ENCODE measurements at places on chromosomes 2 and 18.

DNA sequence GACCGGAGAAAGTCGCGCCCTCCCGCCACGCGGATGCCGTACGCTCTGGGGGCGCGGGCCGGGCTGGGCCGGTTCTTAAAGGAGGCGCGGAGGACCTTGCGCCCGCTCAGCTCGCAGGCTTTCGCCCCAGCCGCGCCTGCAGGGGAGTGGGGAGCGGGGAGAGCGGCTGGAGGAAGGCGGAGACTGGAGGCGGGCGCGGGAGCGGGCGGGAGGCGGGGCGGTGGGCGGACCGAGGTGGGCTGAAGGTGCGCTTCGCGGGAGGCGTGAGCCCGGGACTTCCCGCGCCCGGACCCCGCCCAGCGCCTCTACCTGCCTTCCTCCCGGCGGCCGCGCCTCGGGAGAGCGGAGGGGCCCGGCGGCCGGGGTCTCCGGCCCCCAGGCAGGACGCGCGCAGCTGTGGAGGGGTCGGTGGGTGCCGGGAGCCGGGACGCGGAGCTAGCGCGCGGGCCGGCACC, at the start of gene ADRA2B:
Gene ADRA2B, minus strand, starts transcription at position 148 of the 455 bp plus-strand sequence. CDS start 422 bp downstream, outside the sequence.
- peak; percentile 59 for DNase-seq

- no peak for DNase-seq
Measured at GRCh38 chr2:129880309-129880708, 99.2 kb upstream of the RAB6C start.

- DNase-seq = peak; percentile 54
Measured at GRCh38 chr2:9770308-9771100, 72.8 kb upstream of the TAF1B start.

- DNase-seq = no peak
Measured at GRCh38 chr18:59468821-59469220, 109.8 kb upstream of the LMAN1 start.

DNA sequence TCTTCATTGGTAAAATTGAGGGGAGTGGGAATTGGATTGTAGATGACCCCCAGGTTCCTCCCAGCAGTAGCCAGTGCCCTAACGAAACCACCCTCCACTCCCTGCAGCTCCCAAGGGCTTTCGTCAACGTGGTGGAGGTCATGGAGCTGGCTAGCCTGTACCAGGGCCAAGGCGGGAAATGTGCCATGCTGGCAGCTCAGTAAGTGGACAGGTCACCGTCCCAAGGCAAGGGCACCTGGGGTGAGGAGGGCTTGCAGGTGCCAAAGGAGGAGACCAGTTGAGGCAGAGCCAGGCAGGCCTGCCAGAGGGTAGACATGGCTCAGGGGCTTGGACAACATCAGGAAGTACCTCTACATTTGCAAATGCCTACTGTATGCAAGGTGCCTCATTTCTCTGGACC, 122.6 kb upstream of the PPP1CB start:
- DNase-seq = no peak

DNA sequence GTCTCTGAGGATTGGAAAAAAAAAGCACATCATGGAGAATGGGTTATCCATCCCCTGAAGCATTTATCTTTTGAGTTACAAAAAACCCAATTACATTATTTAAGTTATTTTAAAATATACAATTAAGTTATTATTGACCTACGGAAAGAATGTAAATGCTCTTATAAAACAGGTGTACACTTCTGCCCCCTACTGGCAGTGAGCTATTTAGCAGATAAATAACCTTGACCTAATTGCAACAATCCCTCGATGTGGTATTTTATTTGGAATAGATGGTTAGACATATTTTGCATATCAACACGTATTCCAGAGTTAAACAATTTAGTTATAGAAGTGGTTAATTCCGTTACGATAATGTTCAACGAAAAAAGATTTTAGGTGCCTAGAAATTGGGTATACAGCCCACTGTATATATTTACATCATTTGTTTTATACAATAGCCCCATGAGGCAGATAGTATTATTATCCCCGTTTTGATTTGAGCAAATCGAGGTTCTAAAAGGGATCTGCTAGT, 9.1 kb upstream of the DAW1 start:
- DNase-seq = peak; percentile 39

- no peak for DNase-seq
Measured at GRCh38 chr2:127740665-127741288, 39.5 kb downstream of the SFT2D3 start.

DNA sequence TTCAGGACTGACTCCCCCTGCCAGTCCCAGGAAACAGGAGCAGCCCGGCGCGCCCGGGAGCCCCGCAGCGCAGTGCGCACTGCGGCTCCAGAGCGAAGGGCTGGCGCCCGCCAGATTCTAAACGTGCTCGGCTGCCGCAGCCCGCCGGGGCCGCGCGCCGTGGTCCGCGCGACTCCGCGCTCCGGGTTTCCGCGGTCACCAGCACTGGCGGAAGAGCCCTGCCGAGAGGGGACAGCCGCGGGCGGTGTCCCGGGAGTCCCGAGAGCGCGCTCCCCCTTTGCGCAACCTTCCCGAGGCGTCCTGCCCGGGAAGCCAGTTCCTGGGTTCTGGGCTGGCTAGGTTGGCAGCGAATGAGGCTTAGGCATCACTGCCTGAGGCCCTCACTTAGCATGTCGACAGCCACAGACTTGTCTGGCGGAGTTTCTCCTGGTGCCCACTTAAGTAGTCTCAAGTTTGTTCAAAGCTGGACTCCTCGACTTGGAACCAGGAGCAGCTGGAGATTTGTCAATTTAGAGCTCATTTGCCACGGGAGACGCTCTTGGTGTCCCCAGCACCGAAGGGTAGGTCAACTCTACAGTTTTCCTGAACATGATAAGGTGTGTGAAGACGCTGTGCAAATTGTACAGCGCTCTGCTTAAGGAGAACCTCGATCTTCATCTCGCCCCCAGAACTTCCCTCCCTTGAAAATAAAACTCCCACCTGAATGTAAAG, 1.5 kb upstream of the VSNL1 start:
- no peak for DNase-seq

DNA sequence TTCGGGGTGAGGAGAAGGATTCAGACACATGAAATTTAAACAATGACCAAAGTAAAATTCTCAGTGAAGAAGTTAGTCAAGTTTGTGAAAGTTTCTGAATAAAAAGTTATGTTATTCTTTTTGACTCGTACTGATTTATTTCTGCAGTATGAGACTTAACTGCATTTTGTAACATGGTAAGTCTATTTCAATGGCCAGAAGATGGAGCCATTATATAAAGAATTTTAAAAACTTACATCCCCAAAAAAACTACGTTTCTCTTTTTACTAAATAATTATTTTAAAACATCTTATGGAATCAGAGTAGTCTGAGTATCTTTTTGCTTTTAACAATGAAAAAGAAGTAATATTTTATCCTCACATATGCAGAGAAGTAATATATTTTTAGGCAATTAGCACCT, 51.4 kb upstream of the SCN1A start:
- DNase-seq = no peak

- no peak for DNase-seq
Measured at GRCh38 chr2:173002751-173003541, 72.7 kb upstream of the MAP3K20 start.

GRCh38 chr2:231129216-231129615, 4.4 kb upstream of the HTR2B start:
- DNase-seq = no peak

- no peak for DNase-seq
Measured at GRCh38 chr2:74425523-74425922, 4.0 kb downstream of the WDR54 start.

GRCh38 chr2:30465171-30465545, 18.1 kb downstream of the LCLAT1 start:
- DNase-seq = no peak

DNA sequence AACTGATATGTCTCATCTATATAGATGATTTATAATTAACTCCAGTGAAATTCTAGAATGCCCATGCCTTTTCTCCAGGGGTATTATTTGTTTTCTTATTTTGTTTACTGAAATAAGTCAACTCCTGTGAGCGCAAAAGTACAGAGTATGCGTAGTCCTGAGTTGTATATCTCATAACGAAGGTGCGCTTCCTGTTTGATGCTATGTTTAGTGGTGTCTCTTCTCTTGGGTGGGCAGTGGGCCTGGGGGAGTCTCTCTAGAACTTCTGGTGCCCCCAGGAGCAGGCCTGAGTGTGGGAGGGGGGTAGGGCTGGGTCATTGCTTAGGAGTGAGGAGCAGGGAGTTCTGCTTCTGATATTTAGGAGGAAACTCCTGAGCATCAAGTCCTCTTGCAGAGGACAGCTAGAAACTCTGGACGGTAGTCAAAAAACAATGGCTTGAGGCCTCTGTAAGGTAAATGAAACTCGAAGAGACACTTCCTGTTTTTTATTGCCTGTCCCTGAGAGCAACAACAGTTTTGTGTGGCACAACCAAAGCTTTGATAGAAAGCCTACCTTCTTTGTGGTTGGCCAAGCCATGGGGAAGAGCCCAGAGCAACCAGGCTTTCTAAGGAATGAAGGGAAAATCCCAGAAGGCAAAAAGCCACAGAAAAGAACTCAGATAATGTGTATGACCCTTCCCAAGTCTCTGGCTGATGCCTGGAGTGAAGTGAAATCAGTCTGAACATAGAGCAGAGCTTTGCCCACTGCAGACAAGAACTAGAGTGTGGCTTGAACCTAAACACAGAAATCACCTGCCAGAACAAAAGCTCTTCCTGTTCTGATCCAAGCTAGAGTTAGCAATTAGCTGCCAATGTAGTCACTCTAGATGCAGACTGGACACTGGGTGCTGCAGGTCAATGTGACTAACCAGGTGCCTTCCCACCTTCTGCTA, 8.5 kb upstream of the SP140L start:
- no peak for DNase-seq

- no peak for DNase-seq
Measured at GRCh38 chr2:236078297-236079255, 89.6 kb downstream of the GBX2 start.

GRCh38 chr2:157182834-157183396, 74.6 kb upstream of the GALNT5 start:
- no peak for DNase-seq

- DNase-seq = no peak
Measured at GRCh38 chr2:41000374-41000773, 548.5 kb upstream of the SLC8A1 start.

- no peak for DNase-seq
Measured at GRCh38 chr2:152450176-152450575, 115.2 kb downstream of the FMNL2 start.

GRCh38 chr2:227386630-227387029, 1.1 kb downstream of the SCYGR1 start:
- DNase-seq = no peak

GRCh38 chr2:154449951-154450658, 248.4 kb upstream of the KCNJ3 start:
- DNase-seq = no peak

- no peak for DNase-seq
Measured at GRCh38 chr2:67872481-67872880, 190.3 kb downstream of the C1D start.

GRCh38 chr2:229489016-229489415, 217.9 kb upstream of the PID1 start:
- DNase-seq = no peak

GRCh38 chr2:211062297-211062612, 505.9 kb downstream of the CPS1 start:
- DNase-seq = no peak

DNA sequence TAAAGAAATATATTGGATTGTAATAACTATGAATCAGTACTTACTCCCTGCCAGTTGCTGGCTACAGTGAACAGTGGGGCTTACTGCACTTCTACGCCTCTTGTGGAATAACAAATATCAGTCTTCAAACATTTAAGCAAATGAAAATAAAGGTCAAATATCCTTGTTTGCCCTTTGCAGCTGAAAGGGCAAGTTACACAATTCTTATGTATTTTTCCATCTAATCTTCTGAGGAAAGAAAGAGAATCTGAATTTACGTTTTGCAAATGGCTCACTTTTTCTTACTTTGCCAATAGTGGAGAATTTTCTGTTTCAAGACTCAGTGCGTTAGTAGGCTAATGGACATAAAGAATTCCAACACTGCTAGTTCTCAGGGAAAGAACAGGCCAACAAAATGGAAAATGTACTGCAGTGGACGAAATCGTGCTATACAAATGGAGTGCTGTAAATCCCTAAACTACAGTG, 157.2 kb upstream of the TMEM200C start:
- DNase-seq = no peak

GRCh38 chr2:240821429-240821778, 1.4 kb upstream of the KIF1A start:
- no peak for DNase-seq

DNA sequence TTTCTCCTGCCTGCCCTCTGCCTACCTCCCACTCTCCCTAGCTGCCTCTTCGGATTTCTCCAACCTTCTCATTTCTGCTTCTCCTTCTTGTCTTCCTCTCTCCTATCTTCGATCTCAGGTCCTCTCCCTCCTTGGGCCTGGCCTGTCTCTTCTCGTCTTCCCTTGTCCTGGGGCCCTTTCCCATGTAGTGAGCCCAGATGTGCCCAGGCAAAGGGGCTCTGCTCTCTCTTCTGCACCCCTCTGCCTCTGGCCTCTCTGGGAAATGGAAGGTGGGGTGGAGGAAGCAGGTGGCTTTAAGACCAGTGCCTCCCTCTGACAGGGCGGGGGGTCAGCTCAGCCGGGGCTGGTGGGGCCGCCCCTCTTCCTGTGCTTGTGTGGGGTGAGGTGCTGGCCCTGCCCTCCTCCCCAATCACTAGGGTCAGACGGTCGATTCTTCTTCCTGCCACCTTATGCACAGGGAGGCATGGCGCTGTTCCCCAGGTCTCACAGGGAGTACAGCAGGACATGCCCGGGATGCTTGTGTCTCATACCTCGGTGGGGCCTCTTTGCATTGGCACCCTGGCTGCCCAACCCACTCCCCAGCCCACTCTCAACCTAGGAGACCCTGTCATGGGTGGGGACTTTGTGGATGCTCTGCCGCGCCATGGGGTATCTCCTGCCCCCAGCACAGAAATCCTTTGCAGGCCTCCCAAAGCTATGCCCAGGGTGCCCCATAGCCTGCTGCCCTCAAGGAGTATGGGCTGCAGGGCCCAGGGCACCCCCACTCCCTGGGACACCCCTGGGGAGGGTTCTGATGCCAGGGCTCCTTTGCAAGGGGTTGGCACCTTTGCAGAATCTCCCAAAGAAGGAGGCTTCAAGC, 213.8 kb upstream of the HAAO start:
- no peak for DNase-seq

DNA sequence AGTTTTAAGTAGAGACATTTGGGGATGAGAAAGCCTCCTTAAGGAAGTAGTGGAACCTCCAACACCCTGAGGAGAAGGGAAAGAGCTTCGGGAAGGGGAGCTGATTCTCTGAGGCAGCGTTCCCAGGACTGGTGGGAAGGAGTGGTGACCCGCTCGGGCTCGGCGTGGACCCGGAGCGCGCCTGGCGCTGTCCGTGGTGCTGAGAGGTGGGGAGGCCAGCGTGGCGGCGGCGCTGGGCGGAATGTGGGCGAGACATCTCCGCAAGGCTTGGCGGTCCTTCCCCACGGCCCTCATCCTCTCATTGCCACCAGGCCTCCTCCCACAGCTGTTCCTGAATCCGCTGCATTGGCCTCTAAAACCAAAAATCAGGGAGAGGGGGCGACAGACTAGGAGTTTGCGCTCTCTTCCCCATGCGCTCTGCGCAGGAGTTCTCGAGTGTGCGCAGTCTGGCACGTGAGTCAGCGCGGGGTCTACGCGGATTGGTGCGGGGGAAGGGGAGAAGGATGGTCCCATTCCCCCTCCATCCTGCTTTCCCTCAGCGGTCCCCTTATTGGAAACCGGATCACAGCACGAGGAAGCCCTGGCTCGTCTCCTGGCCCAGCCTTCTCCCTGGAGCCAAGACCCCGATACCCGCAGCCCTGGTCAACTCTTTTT, 857 bp downstream of the RESP18 start:
- no peak for DNase-seq
